ENCODE measurements at places on chromosomes 6 and 20. TPM values are rescaled to one million over a fixed set of nuclear protein-coding genes. Genes with fewer than 3 reads are reported as not detected.

Gene EPPIN
- total RNA-seq: not detected

Gene NR2E1
- total RNA-seq: not detected

Gene BMP7
- total RNA-seq: 27.2 TPM

Gene PLCB1
- 7.2 TPM for total RNA-seq

Gene PCMT1
- total RNA-seq: 173 TPM

Gene SMPD2
- 4.4 TPM for total RNA-seq

Gene MAS1
- not detected for total RNA-seq

Gene C20orf204
- total RNA-seq: 0.30 TPM

Gene RAB44
- total RNA-seq: 0.08 TPM

Gene PNPLA1
- total RNA-seq: not detected

Gene ADGRB3
- 1.7 TPM for total RNA-seq

Gene ERVFRD-1
- total RNA-seq: 0.14 TPM

Gene GSTA2
- not detected for total RNA-seq

Gene ASIP
- total RNA-seq: 15.0 TPM

Gene BEND6
- 0.30 TPM for total RNA-seq

Gene WASF1
- 1.8 TPM for total RNA-seq

Gene NTSR1
- not detected for total RNA-seq

Gene OR2J3
- not detected for total RNA-seq

Measured in Right ventricle myocardium inferior (tissue), 1 donor.